ENCODE measurements at places on chromosomes 2 and 18.

DNA sequence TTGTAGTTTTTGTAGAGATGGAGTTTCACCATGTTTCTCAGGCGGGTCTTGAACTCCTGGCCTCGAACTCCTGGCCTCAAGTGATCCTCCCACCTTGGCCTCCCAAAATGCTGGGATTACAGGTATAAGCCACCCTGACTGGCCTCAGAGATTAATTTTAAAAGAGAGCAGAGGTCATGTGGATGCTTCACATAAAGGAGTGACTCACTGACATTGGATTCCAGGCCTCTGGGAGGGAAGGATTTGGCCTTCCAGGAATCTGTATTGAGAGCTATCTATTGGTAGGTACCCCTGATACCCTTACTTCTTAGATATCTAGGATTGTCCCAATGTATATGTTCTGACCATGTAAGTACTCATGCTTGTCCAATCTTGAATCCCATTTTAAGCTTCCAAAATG lies 138.4 kb downstream of the FAM161A start:
- DNase-seq: no peak

DNA sequence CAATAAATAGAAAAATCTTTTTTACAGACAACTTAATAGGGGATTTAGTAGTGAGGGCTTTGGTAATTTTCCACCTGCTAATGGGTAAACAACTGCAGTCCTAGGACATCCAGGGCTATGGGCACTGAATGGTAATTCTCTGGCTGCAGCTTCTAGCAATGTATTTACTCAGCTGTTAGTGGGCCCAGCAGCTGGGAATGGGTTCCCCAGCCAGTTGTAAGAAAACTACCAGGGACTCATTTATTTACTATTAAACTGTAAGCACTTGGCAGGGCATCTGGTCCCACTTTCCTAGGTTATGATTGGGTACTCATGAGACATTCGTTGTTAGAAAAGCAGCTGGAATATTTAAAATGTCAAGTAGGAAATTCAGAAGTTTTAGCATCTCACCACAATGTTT lies 363.8 kb upstream of the TRIB2 start:
- DNase-seq: no peak

- no peak for DNase-seq
These were observed 3.3 kb downstream of the NCK2 start for GRCh38 chr2:105747991-105748390.

- no peak for DNase-seq
These were observed 181.4 kb downstream of the MYO5B start for GRCh38 chr18:50013363-50014138.

DNA sequence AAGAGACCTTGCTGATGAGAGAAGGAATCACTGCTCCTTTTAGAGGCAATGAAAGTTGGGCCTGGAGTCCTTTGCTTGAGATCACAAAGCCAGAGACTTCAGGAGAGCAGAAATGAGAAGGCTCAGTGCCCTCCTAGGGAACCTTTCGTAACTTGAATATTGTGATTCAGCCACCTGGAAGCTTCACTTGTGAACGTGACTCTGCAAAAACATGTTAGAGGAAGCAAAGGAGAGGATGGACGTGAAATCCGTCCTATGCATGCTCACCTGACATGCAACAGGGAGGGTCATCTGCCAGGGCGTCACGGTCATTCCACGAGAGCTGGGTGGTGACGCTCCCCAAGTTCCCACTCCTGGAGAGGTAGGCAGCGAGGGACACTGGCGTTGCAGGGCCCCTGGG lies 243.6 kb downstream of the AGAP1 start:
- no peak for DNase-seq

Data from GM04504 (cell line).